ENCODE measurements at places on chromosomes 3 and 15. TPM values are rescaled to one million over a fixed set of nuclear protein-coding genes. Genes with fewer than 3 reads are reported as not detected.

DNA sequence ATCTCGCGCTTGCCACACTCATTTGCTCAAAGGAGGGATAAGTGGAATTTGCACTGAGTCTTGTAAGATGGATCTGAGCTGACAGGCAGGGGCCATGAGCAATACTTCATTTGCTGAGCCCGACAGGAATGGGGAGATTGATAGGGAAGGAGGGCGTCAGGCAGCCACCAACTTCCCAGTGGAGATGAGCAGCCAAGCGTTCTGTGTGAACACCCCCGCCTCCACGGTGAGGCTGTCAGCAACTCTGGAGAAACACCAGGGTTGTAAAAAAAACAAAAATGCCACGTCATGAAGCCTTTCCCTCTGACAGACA is 36.8 kb downstream of the TLE3 start:
- DNase-seq: no peak

- DNase-seq: no peak
These were observed 305.5 kb downstream of the GRM7 start for GRCh38 chr3:7166460-7166859.

GRCh38 chr3:36232797-36233489 is 147.4 kb upstream of the STAC start:
- DNase-seq: no peak

- no peak for DNase-seq
These were observed 24.8 kb downstream of the IL16 start for GRCh38 chr15:81221449-81221848.

The SLC6A20 gene
- total RNA-seq: 0.19 TPM

GRCh38 chr3:179720196-179720595 is 67.4 kb downstream of the USP13 start:
- DNase-seq: no peak

- DNase-seq: no peak
These were observed 110.4 kb downstream of the ADAMTSL3 start for GRCh38 chr15:83764201-83764838.

The CHRNA5 gene
- 0.99 TPM for total RNA-seq

The CEP19 gene
- total RNA-seq: 4.0 TPM

DNA sequence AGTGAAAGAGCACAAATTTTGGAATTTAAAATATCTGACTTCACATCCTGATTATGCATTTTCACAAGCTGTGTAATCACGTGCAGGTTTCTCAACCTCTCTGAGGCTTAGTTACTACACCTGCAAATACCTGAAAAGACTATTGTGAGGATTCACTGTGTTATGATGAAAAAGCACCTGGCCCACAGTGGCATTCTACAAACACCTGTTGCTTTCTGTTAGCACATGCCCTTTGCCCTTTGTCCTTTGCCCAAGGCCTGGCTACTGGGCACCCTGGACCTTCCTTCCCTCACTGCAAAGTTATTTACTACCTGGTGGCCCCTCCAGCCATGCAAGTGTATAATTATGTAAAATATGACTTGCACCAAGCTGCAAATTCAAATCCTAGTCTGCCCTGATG is 227.5 kb downstream of the CADPS start:
- no peak for DNase-seq
